ENCODE measurements at places on chromosomes 4 and X. TPM values are rescaled to one million over a fixed set of nuclear protein-coding genes. Genes with fewer than 3 reads are reported as not detected.

DNA sequence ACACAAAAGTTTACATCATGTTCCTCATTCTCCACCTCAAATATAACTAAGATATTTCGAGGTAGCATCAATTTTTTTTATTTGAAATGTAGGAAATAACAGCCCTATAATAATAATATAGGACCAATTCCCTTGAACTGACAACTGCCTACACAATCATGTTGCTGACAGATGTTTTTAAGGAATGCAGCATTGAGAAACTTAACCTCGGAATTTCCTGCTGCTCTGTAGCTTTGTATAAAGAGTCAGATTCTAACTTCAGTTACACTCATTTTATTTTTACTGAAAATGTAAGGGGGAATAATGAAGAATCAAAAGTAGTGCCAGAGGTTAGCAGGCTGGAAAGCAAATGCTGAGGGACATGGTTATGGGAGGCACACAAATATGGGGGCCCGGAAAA, 235.8 kb downstream of the RBMX2 start:
- H3K36me3 ChIP-seq = no peaks in the 10 kb centered on the region
- no peaks in the 10 kb centered on the region for H3K4me1 ChIP-seq
- no peak overlapping the region for H3K4me3 ChIP-seq
- no peak overlapping the region for H3K27ac ChIP-seq
- H3K27me3 ChIP-seq = no peaks in the 10 kb centered on the region

DNA sequence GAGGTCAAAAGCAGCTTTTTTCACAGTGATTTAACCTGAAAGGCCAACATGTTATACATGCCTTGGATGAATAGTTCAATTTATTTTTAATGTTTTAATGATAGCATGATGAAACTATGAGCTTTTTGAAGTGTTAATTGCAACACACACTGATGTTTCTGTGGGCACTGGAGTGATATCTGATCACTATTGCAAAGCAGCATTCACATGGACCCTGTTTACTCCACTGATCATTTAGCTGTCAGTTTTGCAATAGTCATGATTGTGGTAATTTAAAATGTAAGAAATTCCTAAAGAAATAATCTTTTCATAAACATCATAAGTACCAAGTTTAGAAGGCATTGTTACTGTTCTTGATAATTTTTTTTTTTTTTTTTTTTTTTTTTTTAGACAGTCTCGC, 74.1 kb downstream of the ARSJ start:
- no peak overlapping the region for H3K4me3 ChIP-seq
- peaks cover 4% of the 10 kb centered on the region for H3K4me1 ChIP-seq
- no peaks in the 10 kb centered on the region for H3K36me3 ChIP-seq
- DNase-seq = no peak
- H3K27me3 ChIP-seq = no peaks in the 10 kb centered on the region

OTUD6A gene
- 1.1 TPM for total RNA-seq

DNA sequence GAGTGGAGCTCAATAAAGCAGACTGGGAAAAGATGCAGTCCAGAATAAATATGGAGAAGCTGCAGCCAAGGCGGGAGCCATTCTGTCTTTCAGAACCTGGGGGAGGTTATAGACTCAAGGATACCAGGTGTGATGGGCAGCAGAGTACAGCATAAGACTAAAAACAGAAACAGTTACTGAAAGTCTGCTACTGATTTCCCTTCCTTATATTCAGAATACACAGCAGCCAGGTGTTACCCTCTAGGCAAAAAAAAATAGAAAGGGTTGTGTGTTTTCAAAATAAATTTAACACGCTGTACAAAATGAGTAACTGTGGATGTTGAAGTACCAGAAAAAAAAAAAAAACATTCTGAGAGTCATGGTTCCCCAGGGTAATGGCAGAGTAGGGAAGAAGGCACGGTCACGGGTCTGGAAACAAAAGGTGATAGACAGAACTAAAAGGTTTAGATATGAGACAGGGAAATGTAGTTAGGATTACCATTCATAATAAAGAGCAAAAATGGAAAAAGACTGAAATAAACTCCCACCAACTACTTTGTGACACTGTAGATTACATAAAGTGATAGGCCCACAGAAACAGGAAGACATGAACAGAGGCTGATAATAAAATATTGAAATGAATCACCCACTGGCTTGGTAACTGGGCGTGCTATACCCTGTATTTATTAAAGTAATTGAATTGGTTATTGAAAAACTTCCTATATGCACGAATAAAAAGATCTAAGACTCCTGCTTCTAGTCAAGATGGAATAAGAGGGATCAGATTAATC, 10.8 kb upstream of the HHIP start:
- no peak overlapping the region for H3K27ac ChIP-seq
- H3K4me3 ChIP-seq = no peak overlapping the region
- no peak for DNase-seq
- no peaks in the 10 kb centered on the region for H3K36me3 ChIP-seq
- H3K4me1 ChIP-seq = no peaks in the 10 kb centered on the region

DNA sequence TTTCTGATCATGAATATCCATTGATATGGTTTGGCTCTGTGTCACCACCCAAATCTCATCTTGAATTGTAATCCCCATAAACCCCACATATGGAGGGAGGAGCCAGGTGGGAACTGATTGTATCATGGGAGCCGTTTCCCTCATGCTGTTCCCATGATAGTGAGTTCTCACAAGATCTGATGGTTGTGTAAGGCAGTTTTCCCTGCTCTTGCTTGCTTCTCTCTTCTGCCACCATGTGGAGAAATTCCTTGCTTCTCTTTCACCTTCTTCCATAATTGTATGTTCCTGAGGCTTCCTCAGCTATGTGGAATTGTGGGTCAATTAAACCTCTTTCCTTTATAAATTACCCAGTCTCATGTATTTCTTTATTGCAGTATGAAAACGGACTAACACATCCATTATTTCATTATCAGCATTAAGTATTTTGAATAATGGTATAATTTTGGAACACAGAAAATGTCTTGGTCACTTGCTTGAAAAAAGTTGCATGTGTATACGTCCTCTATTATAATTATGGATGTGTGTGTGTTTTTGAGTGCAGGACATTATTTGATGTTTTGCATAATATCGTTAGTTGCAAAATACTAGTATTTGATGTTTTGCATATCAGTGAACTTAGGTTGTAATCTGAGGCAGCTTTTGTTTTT, 334.6 kb downstream of the PCDH10 start:
- no peak for DNase-seq

DNA sequence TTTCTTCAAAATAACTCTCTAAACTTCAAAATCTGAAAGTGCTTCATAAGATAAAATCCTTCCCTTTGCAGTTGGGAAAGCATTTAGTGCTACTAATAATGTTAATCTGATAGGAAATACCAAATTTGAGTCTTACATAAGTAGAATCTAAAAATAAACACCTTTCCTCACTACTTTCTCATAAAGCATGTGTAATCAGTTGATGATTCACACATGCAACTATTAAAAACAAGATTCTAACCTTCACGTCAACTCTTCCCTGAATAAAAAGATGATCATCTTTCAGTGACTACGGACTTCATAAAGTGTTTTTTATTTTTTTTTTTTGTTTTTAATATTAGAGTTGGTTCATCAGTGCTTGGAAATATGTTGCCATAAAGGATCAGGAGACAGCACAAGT, 172.6 kb downstream of the ACTRT1 start:
- H3K27me3 ChIP-seq = no peaks in the 10 kb centered on the region
- no peaks in the 10 kb centered on the region for H3K36me3 ChIP-seq
- H3K27ac ChIP-seq = no peak overlapping the region

DNA sequence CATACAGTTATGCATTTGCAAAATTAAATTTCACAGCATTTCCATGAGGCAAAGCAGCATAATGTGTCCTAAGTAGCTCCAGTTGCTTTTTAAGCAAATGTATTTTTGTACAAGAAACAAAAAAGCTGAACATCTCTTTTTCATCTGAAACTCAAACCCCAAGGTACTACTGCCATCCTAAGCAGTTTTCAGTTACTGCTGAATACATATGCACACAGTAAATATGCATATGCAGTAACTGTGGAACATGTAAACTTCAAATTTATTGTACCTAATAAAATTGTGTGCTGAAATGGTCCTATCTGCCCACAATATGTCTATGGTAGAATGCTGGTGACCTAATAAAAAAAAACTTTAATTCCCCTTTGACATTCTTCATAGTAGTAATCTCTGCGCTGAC, 458.6 kb upstream of the INTU start:
- H3K4me1 ChIP-seq = no peaks in the 10 kb centered on the region
- DNase-seq = no peak
- no peaks in the 10 kb centered on the region for H3K27me3 ChIP-seq
- H3K27ac ChIP-seq = no peak overlapping the region
- no peak overlapping the region for H3K4me3 ChIP-seq

VEGFC gene
- 7.0 TPM for total RNA-seq
